ENCODE measurements at places on chromosomes 3 and 15.

DNA sequence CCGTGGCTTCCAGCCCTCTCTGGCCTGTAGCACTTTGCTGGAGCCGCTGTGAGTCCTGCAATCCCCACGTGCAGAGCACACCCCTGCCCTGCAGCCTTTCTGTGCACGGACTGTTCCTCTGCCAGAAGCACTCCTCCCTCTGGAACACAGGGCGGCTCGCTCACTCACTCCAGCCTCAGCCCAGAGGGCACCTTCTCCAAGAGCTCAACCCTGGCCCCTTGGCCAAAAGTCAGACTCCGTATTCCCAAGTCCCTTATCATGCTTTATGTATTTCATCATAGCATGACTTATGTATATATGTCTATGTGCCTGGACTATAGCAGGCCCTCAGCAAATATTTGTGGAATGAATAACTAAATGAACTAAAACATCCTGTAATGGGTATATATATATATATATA is 63.2 kb downstream of the ASB7 start:
- DNase-seq, result no peak

DNA sequence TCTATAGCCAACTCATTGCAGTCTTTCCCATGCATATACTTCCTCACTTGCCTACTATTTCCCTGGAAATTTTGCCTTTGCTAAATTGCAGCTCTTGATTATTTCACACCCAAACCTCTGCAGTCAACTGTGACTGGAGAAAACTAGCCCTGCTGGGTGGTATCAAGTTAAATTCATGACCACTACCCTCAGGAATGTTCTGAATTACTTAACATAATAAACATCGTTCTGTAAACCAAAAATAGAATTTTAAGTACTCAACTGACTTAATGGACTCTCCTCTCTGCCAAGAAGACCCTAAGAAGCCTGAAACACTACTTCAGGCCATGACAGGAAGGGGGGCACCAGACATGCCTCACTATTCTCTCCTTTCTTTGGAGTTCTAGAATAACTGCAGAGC is 1278.0 kb upstream of the GBE1 start:
- DNase-seq, result no peak

DNA sequence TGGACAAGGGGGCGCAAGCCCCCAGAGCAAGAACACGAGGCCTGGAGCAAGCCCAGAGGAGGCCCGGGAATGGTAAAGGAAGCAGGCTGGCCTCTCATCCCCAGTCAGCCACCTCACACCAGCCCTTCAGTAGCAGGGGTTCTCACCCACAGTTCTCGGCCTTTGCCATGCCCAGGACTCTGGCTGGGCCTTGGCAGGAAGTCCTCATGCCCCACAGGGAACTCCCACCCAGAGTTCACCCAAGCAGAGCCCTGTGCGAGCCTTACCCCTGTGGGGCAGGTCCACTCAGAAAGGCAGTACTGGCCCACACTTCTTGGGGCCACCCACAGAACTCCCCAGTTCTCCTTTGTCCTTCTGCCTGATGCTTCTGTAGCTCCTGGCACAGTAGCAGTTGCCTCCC is 30.3 kb downstream of the CYP11A1 start:
- no peak for DNase-seq

DNA sequence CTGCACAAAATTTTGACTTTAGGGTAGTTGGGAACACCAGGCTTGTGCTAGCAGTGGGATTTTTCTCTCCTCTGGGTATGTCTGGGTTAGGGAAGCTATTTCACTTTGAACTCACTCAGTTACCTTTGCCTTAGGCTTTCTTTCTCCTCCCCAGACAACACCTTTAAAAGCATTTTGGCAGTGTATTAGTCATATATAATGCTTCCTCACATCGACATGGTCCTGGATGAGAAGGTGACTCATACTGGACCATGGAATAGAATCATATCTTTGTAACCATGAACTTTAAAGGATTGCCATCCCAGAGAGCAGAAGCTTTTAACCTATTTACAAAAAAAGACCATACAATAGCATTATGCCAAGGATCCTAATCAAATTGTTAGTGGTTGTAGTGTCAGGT is 2.7 kb downstream of the RYR3 start:
- no peak for DNase-seq

GRCh38 chr3:89059211-89059925 is 48.1 kb upstream of the EPHA3 start:
- no peak for DNase-seq

GRCh38 chr15:48761393-48762158 is 49.3 kb downstream of the CEP152 start:
- no peak for DNase-seq

DNA sequence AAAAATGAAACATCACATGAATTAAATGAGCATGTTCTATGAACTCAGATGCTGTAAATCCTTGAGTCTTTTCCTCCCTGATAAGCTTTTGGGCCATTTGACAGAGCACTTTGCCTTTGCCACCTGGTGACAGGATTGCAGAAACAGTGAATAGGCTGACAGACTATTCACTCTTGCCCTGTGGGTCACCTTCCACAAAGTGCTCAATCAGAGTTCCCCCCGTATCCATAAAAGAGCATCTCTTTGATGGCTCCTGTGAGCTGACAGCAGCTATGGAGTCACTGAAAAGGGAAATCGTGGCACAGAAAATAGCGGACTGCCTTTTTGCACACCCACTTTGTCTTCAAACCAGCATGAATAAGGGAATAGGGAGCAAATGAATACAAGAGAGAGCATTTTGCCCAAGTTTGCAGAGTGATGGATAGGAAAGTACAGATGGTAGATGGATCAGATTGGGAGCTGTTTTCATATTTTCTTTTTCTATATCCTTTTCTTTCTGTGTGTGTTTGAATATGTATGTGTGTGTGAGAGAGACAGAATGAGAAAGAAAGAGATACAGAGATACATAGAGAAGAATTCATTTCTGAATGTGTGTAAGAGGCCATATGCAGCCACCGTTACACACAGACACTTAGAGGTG is 37.8 kb upstream of the GOLM2 start:
- no peak for DNase-seq

DNA sequence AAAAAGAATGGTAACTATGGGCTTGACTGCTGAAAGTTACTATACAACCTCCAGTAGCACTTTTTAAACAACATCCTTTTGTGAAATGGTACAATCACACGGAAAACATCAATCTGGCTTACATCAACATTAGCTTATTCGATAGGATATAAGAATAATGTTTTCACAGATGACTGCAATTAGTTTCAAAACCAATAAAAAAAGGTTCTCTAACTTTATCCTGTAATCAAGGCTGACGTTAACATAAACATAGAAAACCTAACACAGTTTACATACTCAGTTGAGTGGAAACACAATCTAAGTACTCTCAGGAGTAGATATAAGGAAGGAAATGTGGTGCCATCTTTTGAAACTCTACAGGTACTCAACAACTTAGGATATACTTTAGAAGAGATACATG is 102.2 kb downstream of the DLG1 start:
- no peak for DNase-seq

DNA sequence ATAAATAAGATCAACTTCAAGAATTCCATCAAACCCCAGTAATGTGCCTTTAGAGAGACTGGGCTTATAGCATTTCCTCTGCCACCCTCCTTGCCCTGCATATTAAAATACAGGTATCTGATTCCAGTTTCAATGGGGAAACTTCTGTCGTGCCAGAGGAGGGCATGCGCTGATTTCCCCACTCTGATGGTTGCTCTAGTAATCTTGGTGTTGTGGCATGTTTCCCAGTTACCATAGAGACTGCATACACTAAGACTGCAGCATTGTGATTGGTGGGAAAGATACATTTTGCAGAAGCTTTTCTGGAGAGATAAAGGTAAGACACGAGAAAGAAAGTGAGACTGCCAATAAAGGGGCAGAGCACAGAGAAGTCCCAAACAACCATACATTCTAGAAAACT is 225.6 kb downstream of the TIGIT start:
- DNase-seq, result no peak

DNA sequence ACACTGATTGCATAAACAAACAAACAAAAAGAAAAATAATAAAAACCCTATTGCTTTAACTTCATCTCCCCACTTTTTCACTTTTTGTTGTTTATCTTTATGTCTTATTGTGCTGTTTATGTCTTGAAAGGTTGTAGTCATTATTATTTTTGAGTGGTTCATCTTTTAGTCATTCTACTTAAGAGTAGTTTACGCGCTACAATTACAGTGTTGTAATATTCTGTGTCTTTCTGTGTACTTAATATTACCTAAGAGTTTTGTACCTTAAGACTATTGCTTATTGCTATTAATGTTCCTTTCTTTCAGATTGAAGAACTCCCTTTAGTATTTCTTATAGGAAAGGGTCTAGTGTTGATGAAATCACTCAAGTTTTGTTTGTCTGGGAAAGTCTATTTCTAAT is 28.1 kb downstream of the TM4SF18 start:
- DNase-seq, result no peak

GRCh38 chr3:197800379-197800778 is 9.3 kb downstream of the LRCH3 start:
- no peak for DNase-seq

- no peak for DNase-seq
Observed at GRCh38 chr3:9934235-9934621, 594 bp downstream of the CRELD1 start.

DNA sequence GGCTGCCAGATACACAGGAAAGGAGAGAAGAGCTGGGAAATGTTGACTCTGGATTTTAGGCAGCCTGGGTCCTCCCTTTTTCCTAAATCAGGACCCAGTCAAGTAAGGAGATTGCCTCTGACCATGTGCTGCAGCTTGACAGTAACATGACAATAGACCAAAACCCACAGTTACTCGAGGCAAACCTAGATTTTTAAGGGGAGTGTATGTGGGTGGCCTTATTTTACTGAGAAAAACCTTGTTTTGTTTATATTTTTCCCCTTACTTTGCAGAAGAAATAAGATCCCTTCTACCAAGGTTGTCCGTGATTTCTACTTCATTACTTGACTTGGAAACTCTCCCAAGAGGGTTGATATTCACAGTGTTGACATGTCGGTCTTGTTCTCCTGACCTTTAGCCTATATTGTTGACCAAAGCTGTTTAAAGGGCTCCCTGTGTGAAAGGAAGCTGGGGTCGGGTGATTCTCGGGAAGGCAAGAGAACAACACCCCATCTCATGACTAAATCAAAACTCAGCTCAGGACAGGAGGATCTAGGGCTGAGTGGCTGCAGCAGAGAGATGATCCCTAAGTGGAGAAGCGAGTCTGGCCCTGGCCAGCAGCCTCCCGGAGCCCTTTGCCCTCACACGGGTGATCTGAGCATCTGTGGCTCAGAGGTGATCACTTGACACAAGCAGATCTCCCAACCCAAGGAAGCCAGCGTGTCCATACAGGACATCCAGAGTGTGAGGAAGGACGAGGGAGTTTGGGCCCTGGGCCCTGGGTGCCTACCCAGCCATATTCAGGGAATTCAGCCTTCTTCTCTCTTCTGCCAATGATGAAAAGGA is 31.0 kb upstream of the SLCO2A1 start:
- DNase-seq, result no peak

- DNase-seq, result no peak
Observed at GRCh38 chr15:101373577-101373976, 78.5 kb upstream of the SNRPA1 start.

GRCh38 chr3:177516158-177517011 is 319.1 kb upstream of the TBL1XR1 start:
- DNase-seq, result no peak

DNA sequence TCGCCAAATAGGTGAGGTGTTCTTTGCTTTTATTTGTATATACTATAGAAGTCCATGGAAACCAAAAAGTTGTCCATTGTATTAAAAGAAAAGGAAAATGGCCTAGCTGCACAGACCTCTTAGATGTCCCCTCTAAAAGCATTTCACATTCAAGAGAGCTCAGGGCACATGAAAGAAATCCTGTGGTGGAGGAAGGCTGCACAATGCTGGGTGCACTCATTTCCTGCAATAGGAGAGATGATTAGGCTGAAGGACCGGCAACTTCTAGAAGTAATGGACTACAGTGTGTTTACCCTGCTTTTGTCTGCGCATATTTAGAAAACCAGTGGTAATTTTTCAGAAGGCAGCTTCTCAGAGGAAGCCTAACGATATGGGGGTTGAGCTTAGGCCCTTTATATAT is 25.4 kb downstream of the PPM1L start:
- DNase-seq, result no peak

GRCh38 chr15:38320181-38320580 is 67.5 kb downstream of the SPRED1 start:
- DNase-seq, result no peak
